ENCODE measurements at places on chromosomes 2 and 18.

DNA sequence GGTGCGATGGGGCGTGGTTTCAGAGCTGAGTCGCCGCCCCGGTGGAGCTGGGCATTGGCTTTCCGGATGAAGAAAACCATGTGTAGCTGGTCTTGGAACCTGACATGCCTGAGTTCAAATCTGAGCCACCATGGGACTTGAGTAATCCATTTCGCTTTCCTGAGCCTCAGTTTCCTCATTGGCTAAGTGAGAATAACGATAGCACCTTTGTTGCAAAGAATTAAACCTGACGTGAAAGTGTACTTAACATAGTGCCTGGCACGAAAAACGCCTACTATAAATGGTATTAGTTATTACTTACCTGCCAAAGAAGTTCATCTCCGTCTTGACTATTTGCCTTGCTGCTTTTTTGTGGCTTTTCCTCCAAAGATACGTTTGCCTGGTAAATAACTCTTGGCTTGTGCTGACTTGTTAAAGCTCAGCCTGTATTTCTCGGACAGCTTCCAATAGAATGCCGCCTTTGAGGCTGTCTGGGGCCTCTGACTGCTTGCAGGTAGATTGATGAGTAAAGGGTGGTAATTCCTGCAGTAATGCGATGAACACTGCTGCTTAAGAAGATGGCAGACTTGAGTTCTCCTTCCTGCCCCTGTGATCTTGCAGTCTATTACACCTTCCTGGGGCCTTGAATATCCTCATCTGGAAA, 1.3 kb downstream of the CDCA7 start:
- no peak for DNase-seq

DNA sequence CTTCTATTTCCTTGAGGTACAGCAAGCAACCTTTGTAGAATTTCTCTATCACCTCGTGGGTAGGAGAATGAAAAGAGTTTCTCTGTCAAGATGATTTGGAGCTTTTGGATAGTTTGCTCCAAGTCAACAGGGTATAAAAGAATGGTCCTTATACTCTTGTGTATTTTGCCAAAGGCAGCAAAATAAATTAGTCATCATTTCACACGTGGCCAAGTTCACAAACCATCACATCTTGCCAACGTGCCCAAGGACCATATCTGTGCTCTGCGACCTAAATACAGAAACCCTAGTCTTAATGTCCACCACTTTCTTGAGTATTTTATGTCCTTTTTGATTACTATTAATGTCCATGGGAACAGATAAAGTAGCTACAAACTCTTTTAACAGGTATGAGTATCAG, 262.9 kb downstream of the AFF3 start:
- peak; percentile 40 for DNase-seq

DNA sequence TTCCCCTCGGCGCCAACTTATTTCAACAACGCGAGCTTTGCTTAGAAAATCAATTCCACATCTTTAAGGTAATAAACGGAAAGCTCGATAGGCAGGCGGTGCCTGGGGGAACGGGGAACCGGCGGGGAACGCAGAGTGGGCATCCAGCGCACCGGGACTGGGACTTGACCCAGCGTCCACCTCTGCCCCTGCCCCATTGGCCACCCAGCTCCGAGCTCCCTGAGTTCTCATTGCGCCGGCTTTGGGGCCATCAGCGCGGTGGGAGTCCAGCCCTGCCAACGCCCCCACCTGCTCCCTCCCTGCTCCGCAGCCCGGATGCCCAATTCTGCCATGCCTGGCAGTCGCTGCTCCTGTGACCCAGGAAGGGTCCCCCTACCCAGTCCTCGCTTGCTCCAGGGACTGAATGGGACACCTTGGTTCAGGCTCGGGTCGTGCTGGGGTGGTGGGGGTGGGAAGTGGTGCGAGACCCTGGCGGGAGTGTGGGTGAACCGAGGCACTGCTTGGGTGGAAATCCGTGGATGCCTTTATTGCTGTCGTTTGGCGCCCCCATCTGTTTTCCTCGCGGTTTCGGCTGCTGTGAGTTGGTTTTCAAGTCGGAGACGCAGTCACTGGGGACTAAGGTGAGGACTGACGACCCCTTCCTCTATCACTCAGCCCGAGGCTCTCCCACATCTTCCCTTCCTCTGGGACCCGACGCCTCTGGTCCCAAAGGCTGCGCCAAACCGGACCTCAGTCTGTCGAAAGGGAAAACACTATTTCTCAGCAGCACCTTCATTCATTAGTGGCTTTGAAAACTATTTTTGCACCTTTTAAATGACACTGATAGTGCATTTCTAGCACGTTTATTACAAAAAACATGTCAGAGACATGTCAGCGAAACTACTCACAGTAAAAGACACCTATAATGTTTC, 2.4 kb upstream of the EVX2 start:
- peak; percentile 84 for DNase-seq

DNA sequence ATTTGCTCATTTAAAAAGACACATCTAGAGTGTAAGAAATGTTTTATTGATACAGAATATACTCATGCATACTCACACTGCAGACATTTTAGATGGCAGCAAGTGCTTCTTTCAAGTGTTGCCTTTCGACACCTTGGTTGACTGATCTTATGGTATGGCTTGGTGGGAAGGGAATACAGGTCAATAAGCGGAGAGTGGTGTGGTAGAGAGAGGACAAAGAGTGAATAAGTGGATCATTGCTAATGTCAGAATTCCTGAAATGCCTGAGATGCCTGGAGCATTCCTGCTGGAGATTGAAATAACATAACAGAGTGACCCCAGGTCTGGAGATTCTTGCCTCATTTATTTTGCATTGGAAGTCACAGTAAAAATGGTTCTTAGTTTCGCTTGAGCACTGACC, 76.7 kb downstream of the RND3 start:
- DNase-seq, result peak; percentile 47

DNA sequence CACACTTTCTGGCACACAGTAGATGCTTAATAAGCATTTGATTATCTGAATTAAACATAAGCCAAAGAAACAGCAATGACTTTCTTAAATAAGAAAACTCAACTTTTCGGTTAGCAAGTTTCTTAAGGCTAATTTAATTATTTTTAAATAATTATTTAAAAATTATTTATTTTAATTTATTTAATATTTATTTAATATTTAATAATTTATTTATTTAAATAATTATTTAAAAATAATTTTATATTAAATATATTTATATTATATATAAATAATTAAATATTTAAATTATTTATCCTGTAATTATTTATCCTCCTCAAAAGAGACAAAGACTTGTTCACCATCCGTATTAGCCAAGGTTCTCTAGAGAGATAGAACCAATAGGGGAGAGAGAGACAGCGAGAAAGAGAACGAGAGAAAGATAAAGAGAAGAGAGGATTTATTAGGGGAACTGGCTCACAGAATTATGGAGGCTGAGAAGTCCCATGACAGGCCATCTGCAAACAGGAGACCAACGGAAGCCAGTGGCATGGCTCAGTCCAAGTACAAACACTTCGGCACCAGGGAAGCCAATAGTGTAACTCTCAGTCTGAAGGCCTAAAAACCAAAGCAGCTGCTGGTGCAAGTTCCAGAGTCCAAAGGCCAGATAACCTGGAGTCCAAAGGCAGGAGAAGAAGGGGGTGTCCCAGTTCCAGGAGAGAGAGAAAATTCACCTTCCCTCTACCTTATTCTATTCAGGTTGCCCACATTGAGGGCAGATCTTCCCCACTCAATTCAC, 125.3 kb downstream of the METTL8 start:
- DNase-seq, result no peak

DNA sequence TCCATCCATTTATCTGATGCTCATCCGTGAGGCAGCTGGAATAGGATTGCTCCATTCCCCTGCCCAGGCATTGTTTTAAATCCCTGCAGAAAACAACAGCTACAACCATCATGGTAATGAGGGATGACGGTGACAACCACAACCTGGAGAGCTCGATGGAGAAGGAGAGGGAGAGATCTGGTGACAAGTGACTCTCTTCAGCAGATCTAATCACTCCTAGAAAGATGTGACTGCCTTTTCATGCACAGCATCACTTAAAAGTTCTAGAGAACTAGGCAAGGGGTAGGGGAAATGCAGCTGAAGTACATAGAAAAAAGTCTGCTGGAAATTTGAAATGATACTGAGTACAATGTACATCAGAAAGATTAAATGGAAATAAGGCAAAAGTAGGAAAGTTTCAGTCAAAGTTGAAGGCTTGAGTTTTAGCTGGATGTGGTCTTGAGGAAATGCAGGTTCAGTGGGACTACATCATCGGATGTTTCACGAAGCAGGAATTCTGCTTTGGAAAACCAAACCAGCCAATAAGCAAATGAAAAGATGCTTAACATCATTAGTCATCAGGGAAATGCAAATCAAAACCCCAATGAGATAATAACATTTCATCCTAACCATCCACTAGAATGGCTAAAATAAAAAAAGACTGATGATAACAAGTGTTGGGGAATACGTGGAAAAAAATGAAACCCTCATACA, 6.8 kb upstream of the ARHGAP25 start:
- DNase-seq, result no peak

GRCh38 chr2:222242532-222242931, 56.3 kb downstream of the PAX3 start:
- no peak for DNase-seq

GRCh38 chr2:72031346-72032110, 116.1 kb downstream of the CYP26B1 start:
- no peak for DNase-seq

DNA sequence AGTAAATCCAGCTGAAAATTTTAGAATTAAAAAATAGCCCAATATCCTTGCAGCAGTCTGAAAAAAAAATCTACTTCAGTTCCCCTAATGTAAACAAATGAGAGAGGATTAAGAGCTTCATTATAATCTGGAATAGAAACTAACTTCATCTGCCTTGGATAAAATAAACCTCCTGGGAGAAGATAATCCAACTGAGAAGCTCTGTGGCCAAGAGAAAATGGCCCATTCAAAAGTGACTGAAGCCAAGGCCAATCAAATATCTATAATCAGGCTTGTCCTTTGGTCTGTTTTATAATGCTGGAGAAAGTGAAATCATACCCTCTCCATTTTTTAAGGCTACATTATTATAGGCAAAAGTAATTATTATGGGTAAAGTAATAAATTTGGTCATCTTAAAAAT, 110.0 kb downstream of the NEB start:
- no peak for DNase-seq

DNA sequence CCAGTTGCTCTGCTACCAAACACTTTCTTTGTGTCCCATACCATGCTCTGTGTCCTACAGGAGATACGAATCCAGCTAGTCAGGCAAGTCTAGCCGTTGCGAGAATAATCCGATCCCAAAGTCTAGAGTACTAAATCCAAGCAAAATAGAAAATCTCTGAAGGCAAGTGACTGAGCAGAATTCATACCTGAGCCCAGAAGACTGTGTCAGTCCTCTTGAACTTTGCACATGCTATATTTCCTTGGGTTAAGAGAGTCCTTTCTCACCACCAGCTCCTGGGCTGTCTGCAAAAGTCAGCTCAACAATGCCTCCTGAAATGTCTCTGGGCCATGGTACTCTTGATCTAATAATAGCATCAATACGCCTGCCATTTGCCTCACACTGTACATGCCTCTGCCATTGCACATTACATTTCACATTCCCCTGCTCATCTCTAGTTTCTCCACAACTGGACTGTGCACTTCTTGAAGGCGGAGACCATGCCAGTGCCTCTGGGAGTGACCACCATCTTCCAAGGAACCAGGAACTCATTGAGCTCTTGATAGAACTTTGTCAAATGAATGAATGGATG, 265.8 kb upstream of the ID2 start:
- no peak for DNase-seq

- no peak for DNase-seq
Measured at GRCh38 chr2:48043746-48044145, 137.4 kb upstream of the FBXO11 start.

- no peak for DNase-seq
Measured at GRCh38 chr2:224959556-224959955, 82.7 kb downstream of the DOCK10 start.

DNA sequence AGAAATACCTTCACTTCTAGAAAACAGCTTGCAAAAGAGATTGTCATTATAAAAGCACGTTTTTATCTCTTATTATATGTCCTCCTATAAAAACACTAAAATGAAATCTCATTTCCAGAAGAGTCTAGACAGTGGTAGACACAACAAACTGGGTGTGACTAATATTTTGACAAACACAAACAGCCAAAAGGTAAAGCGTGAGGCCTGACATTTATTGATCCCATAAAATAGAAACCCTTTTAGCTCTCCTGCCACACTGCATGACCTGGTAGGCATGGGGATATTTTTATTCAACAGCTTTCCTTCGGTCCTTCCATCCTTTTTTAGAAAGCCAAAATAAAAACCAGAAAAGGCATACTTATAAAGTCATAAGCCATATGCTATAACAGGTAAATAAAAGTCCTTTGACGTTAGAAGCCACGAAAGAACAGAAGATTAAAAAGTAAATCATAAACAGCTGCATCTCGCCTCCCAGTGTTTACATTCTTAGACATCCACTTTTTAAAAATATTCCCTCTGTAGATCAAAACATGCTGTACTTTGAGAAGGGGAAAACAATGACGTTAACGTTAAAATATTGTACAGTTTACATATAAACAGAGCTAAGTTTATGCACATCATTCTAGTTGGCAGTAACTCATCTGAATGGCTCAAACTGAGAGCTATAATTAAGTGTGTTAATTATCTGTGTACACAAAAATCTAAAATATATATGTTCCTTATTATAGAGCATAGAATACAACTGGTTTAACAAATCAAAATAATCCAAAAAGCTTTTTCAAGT, 44.6 kb downstream of the IRS1 start:
- DNase-seq, result peak; percentile 85

- DNase-seq, result no peak
Measured at GRCh38 chr2:38056216-38056615, 19.7 kb downstream of the CYP1B1 start.

DNA sequence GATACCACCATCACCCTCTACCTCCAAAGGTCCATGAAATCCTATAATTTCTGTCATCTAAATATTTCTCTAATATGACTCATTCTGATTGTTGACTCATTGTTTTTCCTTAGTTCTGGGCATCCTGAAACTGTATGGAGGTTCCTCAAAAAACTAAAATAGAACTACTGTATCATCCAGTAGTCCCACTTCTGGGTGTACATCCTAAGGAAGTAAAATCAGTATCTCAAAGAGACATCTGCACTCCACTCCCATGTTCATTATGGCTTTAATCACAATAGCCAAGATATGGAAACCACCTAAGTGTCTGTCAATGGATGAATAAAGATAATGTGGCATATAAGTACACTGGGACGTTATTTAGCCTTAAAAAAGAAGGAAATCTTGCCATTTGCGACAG, 125.8 kb upstream of the MYO3B start:
- DNase-seq, result peak; percentile 25

DNA sequence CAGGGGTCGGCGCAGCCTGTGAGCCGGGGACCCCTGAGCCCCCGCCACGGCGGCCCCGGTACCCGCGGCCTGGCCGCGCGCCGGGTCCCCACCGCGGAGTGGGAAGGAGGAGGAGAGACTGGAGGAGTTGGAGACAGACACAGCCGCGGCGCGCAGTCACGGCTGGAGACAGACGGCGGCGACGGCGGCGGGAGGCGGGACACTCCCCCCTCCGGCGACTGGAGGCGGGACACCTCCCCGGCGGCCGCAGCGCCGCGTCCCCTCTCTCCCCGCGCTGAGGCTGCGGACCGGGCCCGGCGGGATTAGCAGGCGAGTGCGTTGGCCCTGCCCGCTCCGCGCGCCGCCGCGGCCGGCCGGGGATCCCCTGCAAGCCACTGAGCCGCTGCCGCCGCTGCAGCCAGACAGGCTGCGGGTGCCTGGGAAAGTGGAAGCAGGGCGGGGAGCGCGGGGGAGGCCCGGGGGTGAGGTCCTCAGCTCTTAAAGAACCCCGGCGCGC, 1.0 kb upstream of the LDLRAD4 start:
- DNase-seq, result peak; percentile 41

Measured in adipocyte (in vitro differentiated cells).